ENCODE measurements at places on chromosomes 1 and 21.
A peak's percentile ranks its signal among the peaks of the same experiment; 100 is the strongest.

DNA sequence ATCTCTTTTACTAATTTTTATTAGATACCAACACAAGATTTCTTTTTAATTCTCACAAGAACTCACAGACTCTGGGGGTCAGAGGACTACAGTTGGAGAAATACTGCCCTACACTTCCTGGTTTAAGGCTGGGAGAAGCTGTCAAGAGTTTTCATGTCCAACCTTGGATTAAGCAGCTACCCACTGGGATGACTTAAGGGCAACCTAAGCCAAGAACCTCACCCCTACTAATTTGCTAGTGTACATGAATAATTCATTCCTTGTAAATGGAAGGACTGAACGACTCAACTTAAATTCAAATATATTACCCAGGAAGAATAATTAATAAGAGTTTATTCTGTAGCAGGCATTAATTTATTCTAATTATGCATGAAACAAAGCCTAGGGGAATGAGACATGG is 182.3 kb upstream of the C1orf105 start:
- H3K27me3 ChIP-seq: no peaks in the 10 kb centered on the region
- H3K27ac ChIP-seq: no peak overlapping the region
- H3K36me3 ChIP-seq: no peaks in the 10 kb centered on the region

DNA sequence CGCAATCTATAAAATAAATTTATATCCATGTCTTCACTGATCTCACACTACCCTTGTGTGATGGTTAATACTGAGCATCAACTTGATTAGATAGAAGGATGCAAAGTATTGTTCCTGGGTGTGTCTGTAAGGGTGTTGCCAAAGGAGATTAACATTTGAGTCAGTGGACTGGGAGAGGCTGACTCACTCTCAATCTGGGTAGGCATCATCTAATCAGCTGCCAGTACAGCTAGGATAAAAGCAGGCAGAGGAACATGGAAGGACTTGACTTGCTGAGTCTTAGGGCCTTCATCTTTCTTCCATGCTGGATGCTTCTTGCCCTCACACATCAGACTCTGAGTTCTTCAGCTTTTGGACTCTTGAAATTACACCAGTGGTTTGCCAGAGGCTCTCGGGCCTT is 615.4 kb downstream of the AGBL4 start:
- no peak for DNase-seq
- H3K36me3 ChIP-seq: no peaks in the 10 kb centered on the region
- H3K27me3 ChIP-seq: no peaks in the 10 kb centered on the region
- no peak overlapping the region for H3K27ac ChIP-seq
- H3K4me3 ChIP-seq: no peak overlapping the region

GRCh38 chr1:83548311-83548710 is 450.6 kb downstream of the TTLL7 start:
- H3K27me3 ChIP-seq: no peaks in the 10 kb centered on the region
- H3K36me3 ChIP-seq: no peaks in the 10 kb centered on the region
- DNase-seq: no peak
- peaks cover 6% of the 10 kb centered on the region for H3K4me1 ChIP-seq
- no peak overlapping the region for H3K4me3 ChIP-seq

DNA sequence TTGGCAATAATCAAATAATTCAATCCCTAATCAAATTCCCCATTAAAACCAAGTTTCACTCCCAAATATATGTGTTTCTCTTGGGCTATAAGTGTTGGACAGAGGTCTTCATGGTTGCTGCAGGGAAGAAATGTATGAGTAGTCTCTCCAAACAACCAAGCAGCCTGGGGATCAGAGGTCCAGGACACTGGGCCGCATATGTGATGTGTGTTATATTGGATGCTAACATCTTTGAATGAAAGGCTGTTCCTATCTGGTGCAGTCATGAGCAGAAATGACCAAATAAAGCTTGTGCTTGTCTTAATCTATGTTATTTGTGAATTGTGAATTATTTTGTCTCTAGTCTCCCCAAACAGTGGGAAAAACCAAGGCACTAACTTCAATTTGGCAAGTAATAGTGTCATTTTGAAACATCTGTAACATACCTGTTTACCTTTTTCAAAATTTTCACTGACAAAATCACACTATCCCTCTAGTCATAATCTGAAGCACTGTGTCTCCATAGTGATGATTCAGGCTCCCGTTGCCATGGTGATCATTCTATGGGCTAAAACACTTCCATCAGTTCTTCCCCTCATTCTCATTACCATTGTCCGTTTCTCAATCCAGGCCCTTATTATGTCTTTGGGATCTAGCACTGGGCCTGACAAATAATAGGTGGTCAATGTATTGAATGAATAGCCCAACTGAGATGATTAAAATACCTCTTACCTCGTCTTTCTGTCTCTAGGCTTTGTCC is 12.5 kb upstream of the TADA1 start:
- H3K27me3 ChIP-seq: peaks cover 29% of the 10 kb centered on the region
- H3K4me3 ChIP-seq: no peak overlapping the region
- no peaks in the 10 kb centered on the region for H3K36me3 ChIP-seq
- H3K27ac ChIP-seq: no peak overlapping the region
- no peak for DNase-seq

- no peaks in the 10 kb centered on the region for H3K36me3 ChIP-seq
- DNase-seq: no peak
- H3K27me3 ChIP-seq: peaks cover 22% of the 10 kb centered on the region
- no peaks in the 10 kb centered on the region for H3K4me1 ChIP-seq
- H3K4me3 ChIP-seq: no peak overlapping the region
Observed at GRCh38 chr1:226511296-226511695, 37.3 kb upstream of the STUM start.

- no peaks in the 10 kb centered on the region for H3K27me3 ChIP-seq
- no peak for DNase-seq
Observed at GRCh38 chr1:92210701-92211100, 7.0 kb upstream of the C1orf146 start.

GRCh38 chr1:16420424-16421118 is 16.7 kb downstream of the SPATA21 start:
- DNase-seq: peak; percentile 68
- H3K27me3 ChIP-seq: no peaks in the 10 kb centered on the region
- H3K36me3 ChIP-seq: no peaks in the 10 kb centered on the region
- H3K4me3 ChIP-seq: peak overlapping the region; percentile 40
- peaks cover 29% of the 10 kb centered on the region for H3K4me1 ChIP-seq

DNA sequence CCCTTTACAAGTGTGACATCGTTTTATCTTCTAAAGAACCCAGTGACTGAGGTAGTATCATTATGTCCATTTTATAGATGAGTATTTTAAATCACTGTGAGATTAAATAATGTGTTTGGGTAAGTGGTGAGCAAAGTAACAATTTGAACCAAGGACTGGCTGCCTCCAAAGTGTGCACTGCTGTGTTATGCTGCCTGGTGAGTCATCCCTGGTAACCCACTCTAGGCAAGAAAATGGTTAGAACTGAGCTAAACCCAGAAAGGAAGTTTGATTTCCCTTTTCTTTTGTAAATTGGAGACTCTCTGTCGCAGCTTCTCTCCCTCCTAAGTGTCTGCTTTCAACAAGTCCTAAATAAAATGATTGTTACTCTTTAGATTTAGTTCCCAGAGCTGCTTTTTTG is 342.8 kb upstream of the KAZN start:
- DNase-seq: no peak
- H3K27ac ChIP-seq: no peak overlapping the region
- H3K36me3 ChIP-seq: no peaks in the 10 kb centered on the region
- no peaks in the 10 kb centered on the region for H3K4me1 ChIP-seq
- peaks cover 8% of the 10 kb centered on the region for H3K27me3 ChIP-seq

All from activated T-cell treated with anti-CD3 and anti-CD28 coated beads, Interleukin-2, amount 50 U/mL, for 24 hours (primary cell).